ENCODE measurements at places on chromosomes 16 and 17.

DNA sequence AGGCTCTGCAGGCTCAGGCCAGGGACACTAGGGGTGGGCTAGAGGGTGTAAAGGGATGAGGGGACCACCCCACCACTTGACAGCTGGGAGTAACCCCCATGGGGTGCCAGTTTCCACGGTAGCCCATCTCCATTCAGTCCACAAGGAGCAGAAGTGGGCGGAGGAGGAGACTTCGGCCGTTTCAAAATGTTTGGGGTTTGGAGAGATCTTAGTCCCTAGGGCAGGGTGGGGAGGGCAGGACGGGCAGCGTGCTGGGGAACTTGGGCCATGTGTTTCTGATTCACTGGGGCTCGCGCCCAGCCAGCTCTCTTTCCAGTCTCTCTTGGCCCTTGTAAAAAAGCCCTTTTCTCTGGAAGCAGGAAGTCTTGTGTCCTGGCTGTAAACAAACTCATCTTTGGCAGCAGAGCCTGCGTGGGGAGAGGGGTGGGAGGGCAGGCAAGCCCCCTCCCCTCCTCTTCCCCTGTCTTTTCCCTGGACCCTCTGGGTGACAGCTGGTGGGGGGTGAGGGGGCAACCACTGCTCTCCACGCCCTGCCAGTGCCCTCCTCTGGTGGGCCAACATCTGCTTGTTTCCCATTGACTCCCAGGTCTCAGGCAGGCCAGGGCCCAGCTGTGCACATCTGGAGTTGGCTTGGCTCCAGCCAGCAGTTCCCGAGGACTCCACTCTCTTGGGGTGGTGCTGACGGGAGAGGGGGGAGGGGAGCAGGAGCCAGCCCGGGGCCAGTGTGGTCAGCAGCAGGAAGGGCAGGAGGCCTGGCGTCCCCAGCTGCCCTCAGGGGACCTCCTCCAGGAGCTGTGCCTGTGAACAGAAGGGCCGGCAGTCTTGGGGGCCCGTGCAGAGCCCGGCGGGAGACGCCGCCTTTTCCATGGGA, 8.1 kb downstream of the CYGB start:
- DNase-seq = no peak

- DNase-seq = no peak
Measured at GRCh38 chr16:25060920-25061319, 45.8 kb upstream of the ARHGAP17 start.

DNA sequence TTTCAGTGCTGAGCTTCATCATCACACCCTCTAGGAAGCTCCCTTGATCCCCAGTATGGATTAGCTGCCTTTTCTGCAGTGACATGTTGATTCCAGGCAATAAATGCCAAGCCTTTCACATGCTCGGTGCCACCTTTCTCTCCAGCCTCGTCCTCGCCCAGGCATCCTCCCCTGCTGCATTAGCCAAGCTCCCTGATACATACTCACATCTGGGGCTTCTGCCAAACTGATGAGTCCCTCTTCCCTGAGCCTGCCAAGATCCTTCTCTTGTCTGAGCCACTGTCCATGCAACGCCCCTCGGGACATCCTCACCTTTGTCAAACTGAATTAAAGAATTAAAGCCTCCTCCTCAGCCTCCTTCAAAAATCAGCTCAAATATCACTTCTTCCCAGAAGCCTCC, 538.5 kb upstream of the CDH11 start:
- no peak for DNase-seq

DNA sequence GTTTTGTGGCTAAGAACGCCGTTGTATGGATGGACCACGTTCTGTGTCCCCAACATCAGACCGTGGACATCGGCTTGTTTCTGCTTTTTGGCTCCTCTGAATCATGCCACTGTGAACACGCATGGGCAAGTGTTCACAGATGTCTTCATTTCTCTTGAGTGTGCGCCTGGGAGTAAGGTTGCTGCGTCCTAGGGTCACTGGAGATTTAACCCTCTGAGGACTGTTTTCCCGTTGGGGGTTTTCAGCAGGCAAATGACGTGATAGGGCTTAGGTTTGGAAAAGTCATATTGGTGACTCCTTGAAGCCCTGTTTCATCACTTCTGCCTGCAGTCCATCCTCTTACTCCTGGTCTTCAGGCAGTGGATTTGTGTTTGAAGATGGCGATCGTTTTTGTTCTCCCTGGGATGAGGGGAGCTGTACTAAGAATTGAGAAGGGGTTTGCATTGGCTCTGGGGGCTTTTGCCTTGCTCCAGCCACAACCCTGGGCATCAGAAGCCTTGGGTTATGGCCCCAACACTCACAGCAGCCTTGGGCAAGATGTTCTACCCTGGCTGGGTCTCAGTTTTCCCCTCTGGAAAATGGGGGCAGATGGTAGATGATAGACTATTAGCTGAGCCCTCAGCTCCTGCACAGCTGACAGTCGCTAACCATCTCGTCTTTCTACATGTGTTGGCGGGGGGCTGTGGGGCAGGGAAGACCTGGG, 67.2 kb upstream of the CIBAR2 start:
- DNase-seq = no peak

- no peak for DNase-seq
Measured at GRCh38 chr16:2180962-2181923, 15.2 kb downstream of the CASKIN1 start.

DNA sequence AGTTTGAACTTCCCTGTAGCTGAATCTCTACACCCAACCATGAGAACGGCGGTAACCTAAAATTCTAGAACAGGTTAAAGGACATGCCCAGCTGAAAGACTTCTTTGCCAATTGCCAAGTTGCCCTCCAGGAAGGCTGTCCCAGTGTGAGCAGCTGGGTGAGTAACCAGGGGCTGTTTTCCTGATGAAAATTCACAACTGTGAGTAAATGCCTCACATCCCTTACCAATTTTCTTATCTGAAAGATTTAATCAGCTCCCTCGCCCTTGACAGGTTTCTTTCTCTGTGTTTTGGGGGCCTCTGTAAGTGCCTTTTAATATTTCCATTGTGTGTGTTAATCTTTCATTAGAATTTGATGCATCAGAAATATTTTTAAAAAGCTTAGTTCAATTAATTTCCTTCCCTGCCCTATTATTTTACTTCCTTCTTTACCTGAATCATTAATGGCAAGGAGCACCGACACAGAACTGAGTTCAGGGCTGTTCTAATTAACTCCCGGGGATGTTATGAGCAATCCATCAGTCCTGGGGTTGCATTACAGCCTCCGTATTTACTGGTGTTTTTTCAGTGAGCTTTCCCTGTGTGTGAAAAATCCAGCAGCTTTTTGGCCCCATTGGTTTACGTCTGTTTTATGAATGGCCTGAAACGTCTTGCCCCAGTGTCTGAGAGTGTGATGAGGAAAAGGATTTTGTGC, 152.9 kb downstream of the CLEC16A start:
- DNase-seq = no peak

GRCh38 chr16:15790458-15790857, 66.4 kb downstream of the MYH11 start:
- DNase-seq = no peak

DNA sequence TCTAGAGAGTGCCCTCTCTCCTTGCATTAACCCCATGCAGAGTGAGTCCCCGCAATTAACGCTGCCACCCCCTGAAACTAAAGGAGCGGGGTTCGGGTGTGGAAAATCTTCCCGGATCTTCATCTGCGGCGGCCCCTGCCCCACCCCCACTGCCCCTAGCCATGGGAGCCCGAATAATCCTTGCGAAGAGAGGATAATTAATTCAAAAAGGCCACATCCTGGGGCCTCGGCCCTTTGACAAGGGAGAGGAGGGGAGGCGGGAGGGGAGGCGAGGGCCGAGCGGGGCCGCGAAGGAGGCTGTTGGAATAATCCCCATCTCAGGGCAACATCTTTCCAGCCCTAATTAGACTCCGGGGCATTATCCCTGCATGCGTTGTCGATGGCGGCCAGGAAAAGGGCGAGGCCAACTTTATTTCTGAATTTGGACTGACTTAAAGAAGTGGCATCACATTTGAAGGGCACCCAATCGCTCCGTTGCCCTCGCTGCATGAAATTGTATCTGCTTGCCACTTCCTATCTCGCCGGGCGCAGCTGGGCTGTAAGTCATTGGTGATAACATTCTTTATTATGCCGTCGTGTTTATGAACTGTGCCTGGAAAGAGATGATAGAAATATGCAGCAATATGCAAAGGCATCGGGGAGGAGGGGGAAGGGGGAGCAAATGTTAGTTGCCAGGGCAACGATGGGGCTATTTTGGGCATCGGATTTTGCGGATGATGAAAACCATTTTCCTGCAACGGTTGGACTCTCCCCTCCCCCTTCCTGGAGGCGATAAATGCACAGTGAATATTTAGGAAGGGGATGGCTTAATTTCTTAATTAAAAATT, 387.1 kb upstream of the TNRC6C start:
- no peak for DNase-seq

GRCh38 chr17:50372758-50373556, at the start of the genes EME1 and MRPL27:
EME1 (plus strand) TSS chr17:50373229; CDS start chr17:50375209, 1,980 bp downstream.
MRPL27 (minus strand) TSS chr17:50373184; CDS start chr17:50373170, 14 bp downstream.
- peak; percentile 81 for DNase-seq

DNA sequence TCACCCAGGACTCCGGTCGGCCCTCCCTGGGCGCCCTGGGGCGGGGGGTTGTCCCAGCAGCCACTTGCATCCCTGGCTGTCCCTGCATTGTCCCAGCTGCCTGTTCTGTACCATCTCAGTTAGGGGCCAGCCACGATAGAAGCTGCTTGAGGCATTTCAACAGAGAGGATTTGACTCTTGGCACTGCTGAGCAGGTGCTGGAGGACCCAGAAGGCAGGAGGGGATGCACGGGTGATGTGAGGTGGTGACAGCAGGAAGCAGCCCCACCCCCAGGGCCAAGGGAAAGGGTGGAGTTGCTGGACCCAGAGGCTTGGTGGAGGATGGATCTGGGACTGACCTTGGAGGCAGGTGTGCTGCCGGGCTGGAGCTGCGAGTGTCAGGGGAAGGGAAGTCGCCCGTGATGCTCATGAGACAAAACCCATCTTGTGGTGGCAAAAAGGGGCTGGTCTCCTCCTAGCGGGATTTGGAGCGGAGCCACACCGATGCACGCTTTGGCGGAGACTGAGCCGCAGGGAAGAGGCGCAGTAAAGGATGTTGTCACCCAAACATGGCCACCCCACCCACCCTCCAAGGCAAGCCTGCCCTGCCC, 188.0 kb upstream of the GSE1 start:
- no peak for DNase-seq

DNA sequence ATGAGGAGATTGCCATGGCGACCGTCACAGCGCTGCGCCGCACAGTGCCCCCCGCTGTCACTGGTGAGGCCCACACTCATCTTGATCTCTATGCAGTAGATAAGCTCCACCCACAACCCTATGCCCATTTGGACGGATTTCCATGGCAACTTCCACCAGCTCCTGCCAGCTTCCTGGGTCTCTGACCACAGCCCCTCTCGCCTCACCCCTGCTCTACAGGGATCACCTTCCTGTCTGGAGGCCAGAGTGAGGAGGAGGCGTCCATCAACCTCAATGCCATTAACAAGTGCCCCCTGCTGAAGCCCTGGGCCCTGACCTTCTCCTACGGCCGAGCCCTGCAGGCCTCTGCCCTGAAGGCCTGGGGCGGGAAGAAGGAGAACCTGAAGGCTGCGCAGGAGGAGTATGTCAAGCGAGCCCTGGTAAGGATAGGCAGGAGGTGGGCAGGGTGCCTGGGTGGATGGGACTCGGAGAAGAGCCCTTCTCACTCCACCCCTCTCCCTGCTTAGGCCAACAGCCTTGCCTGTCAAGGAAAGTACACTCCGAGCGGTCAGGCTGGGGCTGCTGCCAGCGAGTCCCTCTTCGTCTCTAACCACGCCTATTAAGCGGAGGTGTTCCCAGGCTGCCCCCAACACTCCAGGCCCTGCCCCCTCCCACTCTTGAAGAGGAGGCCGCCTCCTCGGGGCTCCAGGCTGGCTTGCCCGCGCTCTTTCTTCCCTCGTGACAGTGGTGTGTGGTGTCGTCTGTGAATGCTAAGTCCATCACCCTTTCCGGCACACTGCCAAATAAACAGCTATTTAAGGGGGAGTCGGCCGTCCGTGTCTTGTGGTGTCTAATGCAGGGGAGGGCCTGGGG, 4.3 kb downstream of the ALDOA start:
- no peak for DNase-seq

DNA sequence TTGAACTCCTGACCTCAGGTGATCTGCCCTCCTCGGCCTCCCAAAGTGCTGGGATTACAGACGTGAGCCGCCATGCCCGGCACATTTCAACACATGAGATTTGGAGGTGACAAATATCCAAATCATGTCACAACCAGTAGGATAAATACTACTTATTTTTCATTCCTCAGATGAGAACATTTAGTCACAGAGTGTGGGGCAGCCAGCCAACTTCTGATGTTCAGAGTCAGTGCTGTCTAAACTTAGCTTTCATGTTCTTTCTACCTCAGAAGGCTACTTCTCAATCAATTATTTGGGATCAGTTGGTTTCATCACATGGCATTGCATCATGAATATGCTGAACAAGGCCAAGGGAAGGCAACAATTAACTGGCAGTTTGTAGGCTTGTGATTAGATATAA, 134.5 kb downstream of the CDH13 start:
- DNase-seq = no peak

GRCh38 chr16:46832757-46833459, 1.9 kb upstream of the C16orf87 start:
- no peak for DNase-seq

DNA sequence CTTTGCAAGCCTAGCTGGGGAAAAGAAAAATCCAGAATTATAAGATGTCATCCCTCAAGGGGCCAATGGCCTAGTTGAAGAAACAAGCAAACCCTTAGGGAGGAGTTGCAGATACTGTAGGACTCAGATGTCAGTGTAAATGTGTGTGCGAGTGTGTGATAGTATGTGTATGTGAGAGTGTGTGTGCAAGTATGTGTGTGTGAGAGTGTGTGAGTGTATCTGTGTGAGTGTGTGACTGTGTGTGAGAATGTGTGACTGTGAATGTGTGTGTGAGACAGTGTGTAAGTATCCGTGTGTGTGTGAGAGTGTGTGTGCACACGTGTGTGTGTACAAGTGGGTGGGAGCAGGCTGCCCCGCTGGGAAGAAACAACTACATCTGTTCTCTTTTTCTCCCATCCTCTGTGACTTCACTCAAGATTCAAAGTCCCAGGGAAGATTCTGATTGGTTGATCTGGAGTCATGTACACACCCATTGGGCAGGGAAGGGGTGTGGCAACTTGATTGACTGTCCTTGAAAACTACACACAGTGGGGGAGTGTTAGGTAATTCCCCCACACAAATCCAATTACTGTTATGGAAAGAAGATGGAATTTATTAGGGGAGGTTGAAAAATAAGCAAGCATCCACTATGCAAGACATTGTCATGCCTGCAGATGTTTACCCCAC, 40.7 kb downstream of the IRX3 start:
- no peak for DNase-seq

DNA sequence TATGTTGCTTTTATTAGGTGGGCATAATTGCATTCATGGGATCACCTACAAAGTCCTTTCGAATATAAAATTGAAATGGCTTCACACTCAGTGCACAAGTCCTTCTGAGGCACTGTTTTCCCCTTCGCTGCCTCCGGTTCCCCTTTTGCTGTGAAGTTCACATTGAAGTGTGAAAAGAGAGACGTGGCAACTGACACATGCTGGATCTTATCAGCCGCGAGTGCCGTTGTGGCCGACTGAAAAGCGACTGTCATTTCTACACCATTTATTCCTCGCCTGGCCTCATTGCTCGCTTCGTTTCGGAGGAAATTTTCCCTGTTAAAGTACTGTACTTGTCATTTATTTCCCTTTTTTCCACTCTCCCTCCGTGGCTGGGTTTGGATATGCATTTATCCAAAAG, 423.5 kb downstream of the MAF start:
- no peak for DNase-seq

GRCh38 chr17:64214950-64215349, 48.1 kb downstream of the TEX2 start:
- DNase-seq = no peak

- no peak for DNase-seq
Measured at GRCh38 chr16:89506113-89506504, 2.1 kb upstream of the SPG7 start.

- DNase-seq = no peak
Measured at GRCh38 chr16:12171706-12172105, 195.2 kb downstream of the SNX29 start.

GRCh38 chr17:43400943-43401717, 2.3 kb downstream of the ARL4D start:
- no peak for DNase-seq

Data from stimulated activated CD4-positive, alpha-beta T cell treated with anti-CD3 and anti-CD28 coated beads, Interleukin-2, amount 100 ng/mL, for 48 hours (primary cell).